ENCODE measurements at places on chromosomes 12 and 14. TPM values are rescaled to one million over a fixed set of nuclear protein-coding genes. Genes with fewer than 3 reads are reported as not detected.

The TSPAN19 gene
- not detected for total RNA-seq

The RAD9B gene
- total RNA-seq, result 1.2 TPM

GRCh38 chr12:123833830-123834229 lies 71.7 kb downstream of the DNAH10 start:
- DNase-seq, result no peak

DNA sequence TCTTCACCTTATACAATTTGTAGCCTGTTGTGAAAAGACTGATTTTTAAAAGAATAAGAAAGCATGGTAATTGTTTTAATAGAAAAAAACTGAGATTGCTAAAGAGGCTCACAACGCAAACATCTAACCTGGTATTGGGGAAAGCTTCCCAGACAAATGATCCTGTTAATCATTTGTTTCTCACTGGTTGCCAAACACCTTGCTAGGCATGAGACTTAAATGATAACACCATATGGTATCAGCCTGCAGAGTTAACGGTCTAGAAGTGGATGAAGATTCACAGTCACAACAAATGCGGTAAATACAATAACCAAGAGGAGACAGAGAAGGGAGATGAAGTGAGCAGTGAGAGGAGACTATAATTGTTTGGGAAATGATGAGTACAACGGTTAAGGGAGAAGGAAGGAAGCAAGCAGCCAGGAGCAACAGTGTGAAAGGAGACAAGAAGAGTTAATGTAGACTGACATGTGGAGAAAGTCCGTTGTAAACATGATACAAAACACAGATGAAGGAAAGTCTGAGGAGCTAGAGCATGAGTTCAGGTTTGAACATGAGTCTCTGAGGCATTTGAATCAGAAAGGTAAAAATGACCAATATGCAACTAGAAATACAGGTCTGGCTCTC lies 19.8 kb downstream of the GXYLT1 start:
- no peak for DNase-seq

- DNase-seq, result peak; percentile 66
These were observed 323 bp downstream of the VTI1B start for GRCh38 chr14:67674139-67674479.

Measured in frontal cortex (tissue), 4 donors.